ENCODE measurements at places on chromosomes 1 and 21. TPM values are rescaled to one million over a fixed set of nuclear protein-coding genes. Genes with fewer than 3 reads are reported as not detected.

Gene NBPF6
- total RNA-seq: not detected

DNA sequence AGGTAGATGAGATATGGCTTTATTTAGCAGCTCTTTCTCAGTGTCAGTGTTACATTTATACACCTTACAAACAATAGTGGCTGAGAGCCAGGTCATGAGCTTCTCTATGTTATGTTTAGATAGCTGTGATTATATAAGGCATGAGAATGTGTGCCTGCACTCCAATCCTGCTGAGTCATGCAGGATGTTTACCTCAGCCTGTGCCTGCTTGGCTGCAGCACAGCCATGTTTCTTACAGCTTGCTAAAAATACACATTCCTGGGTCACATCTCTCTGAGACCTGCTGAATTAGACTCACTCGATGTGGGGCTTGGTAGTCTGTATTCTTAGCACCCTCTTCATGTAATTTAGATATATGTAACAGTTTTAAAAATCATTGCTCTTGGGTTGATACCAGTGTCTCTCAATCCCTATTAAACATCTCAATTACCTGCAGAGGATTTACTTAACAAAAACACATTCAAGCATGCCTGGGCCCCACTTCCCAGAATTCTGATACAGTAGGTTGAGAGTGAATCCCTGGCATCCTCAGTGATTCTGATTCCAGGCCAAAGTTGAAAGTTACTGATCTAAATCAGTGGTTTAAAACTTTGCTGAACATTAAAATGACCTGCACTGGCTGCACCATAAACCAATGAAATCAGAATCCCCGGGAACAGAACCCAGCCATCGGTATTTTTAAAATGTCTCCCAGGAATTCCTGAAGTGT lies 107.5 kb downstream of the GDAP2 start:
- DNase-seq: peak; percentile 65

DNA sequence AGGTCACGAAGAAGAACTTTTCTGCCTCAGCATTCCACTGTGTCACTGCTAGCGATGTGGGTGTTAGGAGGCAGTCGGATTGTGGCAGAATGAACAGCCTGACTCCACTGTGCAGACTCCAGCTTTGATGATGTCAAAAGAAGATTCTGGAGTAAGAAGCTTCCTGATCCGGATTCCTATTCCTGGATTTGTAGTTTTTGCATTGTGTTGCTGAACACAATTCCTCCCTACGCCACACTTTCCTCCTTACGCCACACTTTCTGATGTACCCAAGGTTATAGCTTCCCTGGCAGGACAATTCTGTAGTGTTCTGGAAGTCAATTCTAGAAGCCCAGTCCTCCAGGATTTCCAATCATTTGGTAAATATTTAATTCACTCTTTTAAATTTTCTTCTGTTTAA lies 665.2 kb upstream of the ADGRL2 start:
- DNase-seq: no peak

- DNase-seq: no peak
Measured at GRCh38 chr21:29436143-29436542, 137.4 kb downstream of the BACH1 start.

GRCh38 chr1:228455715-228456114 lies 31.5 kb upstream of the RNF187 start:
- DNase-seq: no peak

- peak; percentile 44 for DNase-seq
Measured at GRCh38 chr21:31514598-31514997, 144.9 kb upstream of the SOD1 start.

GRCh38 chr1:14716474-14716873 lies 118.0 kb downstream of the KAZN start:
- no peak for DNase-seq

DNA sequence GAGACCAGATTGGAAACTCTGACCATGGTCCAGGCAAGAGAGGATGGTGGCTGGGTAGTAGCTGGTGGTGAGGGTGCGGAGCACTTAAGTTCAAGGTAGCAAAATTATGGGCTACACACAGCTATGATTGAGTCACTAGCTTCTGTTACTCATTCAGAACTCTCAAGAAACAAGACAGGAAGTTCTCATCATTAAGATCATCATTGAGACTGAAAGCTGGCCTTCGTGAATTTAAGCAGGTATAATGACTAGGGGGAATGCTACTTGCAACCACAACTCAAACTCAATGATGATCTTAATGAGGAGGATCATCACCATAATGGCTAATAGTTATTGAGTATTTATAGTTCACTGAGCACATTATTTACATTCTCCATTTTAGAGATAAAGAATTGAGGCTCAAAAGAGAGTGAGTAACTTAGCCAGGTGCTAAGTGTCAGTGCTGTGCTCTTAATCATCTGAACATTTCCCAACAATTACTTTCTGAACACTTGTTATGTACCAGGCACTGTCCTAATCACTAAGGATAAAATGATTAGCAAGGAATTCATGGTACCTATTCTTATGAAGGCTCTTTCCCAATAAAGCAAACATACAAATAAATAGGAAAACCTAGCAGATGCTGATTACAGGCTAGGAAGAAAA lies 286.3 kb upstream of the C1orf105 start:
- no peak for DNase-seq

DNA sequence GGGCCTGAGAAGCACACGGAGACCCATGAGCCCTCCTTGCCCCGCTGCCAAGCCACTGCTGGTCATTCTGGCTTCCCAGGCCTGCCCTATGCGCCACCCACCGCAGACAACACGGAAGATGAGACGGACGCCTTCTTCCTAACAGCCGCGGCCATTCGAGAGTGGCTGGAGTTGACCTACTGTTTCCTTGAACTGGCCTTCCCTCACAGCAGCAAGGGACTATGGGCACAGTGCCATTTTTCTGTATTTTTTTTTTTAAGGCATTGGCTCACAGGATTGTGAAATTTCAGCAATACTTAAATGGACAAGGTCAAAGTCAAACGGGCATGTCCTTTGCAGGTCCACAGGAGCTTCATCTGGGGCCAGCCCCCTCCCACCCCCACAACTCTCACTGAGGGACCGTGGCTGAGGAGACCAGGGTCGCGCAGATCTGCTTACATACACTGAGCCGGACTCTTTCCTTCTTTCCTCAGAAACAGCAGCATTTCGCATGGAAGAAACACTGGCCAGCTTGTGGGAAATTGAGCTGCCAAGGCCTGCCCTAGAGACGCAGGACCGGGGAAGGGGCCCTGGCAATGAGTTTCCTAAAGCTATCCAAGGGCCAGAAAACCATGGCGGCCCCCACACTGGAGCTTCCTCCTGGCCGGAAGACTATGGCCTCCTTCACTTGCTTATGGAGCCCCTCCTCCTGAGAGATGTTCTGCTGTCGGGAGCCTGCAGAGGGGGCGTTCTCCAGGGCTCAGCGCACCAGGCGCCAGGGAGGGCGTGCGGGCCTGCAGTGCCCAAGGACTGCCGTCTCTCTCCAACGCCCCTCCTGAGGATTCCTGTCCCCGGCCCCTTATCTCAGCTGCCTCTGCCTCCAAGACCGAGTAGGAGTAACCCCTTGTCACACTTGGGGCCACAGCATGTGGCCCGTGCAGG lies 98.9 kb downstream of the PGBD5 start:
- peak; percentile 26 for DNase-seq

GRCh38 chr1:46053734-46054133 lies 78.7 kb downstream of the PIK3R3 start:
- no peak for DNase-seq

DNA sequence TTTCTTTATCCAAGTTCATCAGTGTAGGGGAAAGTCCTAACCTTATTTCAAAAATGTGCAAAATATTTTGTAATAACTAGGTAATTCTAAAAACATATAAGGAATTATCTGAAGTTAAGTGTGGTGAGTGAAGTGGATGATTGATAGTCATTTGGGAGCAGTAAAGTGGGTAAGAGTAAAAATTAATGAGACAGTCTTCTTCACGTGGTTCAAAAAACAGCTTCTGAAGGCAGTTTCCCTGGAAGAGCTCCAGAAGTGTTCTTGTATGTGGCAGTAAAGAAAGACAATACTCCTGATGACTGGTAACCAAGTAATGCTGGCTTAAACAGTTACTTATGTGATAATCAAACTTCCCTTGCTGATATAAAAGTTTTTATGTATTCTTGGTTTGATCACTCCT lies 50.3 kb downstream of the LEPR start:
- no peak for DNase-seq

Measured in body of pancreas (tissue), 4 donors.